Caco-2 (cell line): ENCODE measurements at places on chromosomes 11 and 22. TPM values are rescaled to one million over a fixed set of nuclear protein-coding genes. Genes with fewer than 3 reads are reported as not detected.

The C11orf42 gene
- total RNA-seq = not detected in 2 replicates

The MIAT gene
- total RNA-seq = 0.30 and 0.41 TPM in 2 replicates

The IGLL1 gene
- not detected in 2 replicates for total RNA-seq

The C11orf87 gene
- total RNA-seq = not detected in 2 replicates

The PLAAT4 gene
- 1.2 TPM in 2 replicates for total RNA-seq

The POTEH gene
- 0.16 TPM in 1 of 2 replicates, not detected in the other for total RNA-seq

The BIK gene
- 13.3 and 17.6 TPM in 2 replicates for total RNA-seq

The LAYN gene
- 0.79 and 1.6 TPM in 2 replicates for total RNA-seq

The TCN1 gene
- not detected in 2 replicates for total RNA-seq

The PRG3 gene
- total RNA-seq = not detected in 2 replicates

The GPHA2 gene
- total RNA-seq = not detected in 2 replicates

The SMTN gene
- total RNA-seq = 69.8 and 71.0 TPM in 2 replicates

The CNGA4 gene
- total RNA-seq = 0.56 TPM in 1 of 2 replicates, not detected in the other

The NRIP3 gene
- total RNA-seq = 10.0 and 13.0 TPM in 2 replicates

The CSF2RB gene
- not detected in 2 replicates for total RNA-seq

The CHRM1 gene
- total RNA-seq = not detected in 2 replicates

The DNAJB7 gene
- not detected in 2 replicates for total RNA-seq

The CHRM4 gene
- total RNA-seq = 0.27 and 0.28 TPM in 2 replicates

The PNPLA3 gene
- total RNA-seq = 3.5 and 5.0 TPM in 2 replicates

The FADD gene
- 45.8 and 51.3 TPM in 2 replicates for total RNA-seq

The TREH gene
- not detected in 2 replicates for total RNA-seq

The PIWIL4 gene
- total RNA-seq = 3.4 and 3.6 TPM in 2 replicates

The TRIM51 gene
- not detected in 2 replicates for total RNA-seq

The MYRF gene
- 165 and 169 TPM in 2 replicates for total RNA-seq

The SAA1 gene
- not detected in 2 replicates for total RNA-seq

The CD3D gene
- not detected in 2 replicates for total RNA-seq

The SCGB1D2 gene
- total RNA-seq = not detected in 2 replicates

The NLRX1 gene
- total RNA-seq = 7.2 and 8.0 TPM in 2 replicates

The ARRB1 gene
- total RNA-seq = 115 and 116 TPM in 2 replicates

The AGBL2 gene
- total RNA-seq = 2.9 and 3.4 TPM in 2 replicates

The OR5P2 gene
- not detected in 2 replicates for total RNA-seq
